ENCODE measurements at places on chromosomes 1 and 21. TPM values are rescaled to one million over a fixed set of nuclear protein-coding genes. Genes with fewer than 3 reads are reported as not detected.

The KRTAP23-1 gene
- total RNA-seq = not detected

The LAD1 gene
- total RNA-seq = 0.92 TPM

The CHI3L1 gene
- 70.3 TPM for total RNA-seq

The EPHB2 gene
- 0.17 TPM for total RNA-seq

The EPB41 gene
- 26.1 TPM for total RNA-seq

The IL10 gene
- not detected for total RNA-seq

The CCNL2 gene
- 40.3 TPM for total RNA-seq

The KRTAP19-3 gene
- 1.1 TPM for total RNA-seq

DNA sequence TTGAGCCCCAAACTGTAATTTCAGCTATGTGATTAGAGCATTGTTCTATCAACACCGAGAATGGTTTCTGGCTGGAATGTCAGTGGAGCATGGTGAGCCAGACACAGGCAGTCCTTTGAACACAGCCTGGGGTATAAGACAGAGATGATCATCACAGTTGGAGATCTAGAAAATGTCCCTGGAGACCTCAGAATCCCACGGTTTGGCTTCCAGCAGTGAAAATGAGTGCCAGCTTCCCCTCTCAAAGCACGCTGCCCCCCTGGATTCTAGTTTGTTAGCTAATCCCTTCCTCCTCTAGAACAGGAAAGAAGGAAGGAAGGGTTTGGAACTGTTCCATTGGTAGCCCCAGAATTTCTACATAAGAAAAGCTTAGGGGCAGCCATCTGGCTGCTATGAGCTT, 59.9 kb upstream of the JAK1 start:
- no peak for DNase-seq

DNA sequence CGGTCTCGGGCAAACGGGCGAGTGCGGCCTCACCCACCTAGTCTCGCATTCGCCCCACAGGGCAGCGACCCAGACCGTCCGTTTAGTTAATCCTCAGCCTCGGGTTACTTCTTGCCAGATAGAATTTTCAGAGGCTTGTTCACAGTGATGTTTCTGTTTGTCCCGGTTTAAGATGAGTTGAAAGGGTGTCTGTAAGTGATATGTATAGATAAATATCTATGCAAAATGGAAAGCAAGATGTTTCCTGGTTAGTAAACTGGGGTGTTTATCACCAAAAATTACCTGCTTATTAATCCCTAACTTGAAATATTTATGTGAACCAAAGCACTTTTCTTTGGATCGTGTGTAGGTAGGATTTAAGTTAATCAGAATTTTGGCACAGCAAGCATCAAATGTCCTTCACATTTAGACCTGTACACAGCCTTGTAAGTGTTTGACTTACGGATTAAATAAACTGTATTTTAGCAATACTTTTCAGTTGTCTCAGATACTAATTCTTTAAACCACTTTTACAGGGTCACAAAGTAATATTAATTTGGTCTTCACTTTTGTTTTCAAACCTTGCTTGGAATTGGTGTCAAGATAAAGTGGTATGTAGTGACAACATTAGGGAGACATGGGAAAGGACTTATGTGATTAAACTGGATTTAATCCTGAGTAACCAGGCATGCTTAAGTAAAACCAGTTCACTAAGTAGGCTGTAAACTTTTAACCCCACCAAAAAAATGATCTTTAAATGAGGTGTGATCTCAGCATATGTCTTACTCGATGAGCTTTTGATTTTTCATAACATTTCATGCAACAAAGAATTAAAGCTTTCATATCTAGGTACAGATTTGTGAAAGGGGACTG, 914 bp downstream of the ZNF326 start:
- no peak for DNase-seq

DNA sequence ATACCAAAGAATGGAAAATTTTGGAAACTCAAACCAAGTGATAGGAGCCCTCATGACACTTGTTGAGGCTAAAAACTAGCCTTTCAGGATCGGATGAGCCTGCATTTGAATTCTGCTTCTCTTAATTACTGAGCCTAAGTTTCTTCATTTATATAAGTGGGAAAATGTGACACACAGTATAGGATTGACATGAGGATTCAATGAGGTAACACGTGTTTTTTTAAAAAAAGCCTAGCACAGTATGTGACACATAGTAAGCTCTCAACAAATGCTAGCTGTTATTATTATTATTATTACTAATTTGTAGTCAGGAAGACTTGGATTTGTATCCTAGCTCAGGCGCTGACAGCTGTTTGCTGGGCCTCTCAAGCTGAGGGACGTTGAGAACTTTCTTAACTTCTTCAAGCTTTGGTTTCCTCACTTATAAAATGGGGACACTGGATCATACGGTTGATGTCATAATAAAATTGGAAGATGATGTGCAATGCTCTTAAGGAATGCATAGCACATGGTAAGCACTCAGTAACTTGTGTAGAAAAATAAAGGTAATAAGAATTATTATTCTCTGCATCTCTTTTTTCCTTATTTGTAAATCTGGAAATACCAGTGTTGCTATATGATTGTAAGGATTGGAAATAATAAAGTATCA, 55.4 kb upstream of the JUN start:
- no peak for DNase-seq

- DNase-seq = no peak
These were observed 56.9 kb downstream of the STUM start for GRCh38 chr1:226605318-226605950.

- no peak for DNase-seq
These were observed 2.3 kb downstream of the LRRC8D start for GRCh38 chr1:89822999-89823628.

GRCh38 chr21:30605968-30606367, 5.1 kb downstream of the KRTAP22-1 start:
- DNase-seq = no peak

DNA sequence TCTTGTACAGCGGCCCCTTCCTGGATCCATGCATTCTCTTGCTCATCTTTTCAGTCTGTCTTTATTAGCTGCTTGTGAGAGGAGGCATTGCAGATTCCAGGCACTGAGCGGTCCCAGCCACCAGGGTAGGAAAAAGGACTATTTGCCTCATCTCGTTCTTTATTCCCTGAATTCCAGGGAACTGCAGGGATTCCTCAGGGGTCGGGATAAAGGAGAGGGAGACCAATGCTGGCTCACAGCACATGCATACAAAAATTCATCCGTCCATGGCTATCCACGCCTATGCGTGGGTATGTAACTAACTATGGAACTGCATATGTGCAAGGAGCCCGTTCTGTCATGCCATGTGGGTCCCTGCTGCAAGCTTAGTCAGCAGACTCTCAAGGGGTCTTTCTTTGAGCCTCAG, 879 bp upstream of the PLPPR5 start:
- no peak for DNase-seq

DNA sequence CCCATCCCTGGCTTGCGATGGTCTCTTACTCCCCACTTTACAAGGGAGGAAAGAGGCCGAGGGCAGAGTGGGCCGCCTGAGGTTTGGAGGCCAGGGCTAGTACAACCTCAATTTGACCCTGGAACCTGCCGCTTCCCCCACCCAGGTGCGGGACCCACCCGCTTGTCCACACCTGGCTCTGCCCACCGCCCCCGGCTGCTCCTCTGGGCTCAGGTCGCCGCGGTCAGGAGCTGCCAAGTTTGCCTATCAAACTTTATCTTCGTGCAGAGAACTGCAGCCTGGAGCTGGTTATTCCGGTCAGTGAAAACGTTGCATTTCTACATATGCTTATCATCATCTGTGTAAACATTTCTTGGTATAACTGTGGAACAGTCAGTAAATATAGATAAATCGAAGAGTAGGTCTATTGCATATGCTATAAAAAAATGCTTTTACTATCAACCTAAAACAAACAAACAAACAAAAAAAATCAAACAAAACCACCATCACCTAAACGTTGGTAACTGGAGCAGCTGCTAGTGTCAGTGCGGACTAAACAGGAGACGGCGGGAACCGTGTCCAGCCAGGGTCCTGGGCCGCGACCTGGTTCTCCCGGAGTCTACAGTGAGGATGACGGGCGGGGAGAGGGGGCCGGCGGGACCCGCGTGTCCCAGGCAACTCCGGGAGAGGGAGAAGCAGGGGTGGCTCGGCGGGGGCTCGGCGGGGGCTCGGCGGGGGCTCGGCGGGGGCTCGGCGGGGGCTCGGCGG, 906 bp upstream of the ADARB1 start:
- DNase-seq = peak; percentile 63

GRCh38 chr1:205064741-205065316, 19.4 kb downstream of the TMEM81 start:
- no peak for DNase-seq

- DNase-seq = peak; percentile 78
These were observed 97.9 kb upstream of the RAB3GAP2 start for GRCh38 chr1:220370041-220370700.

DNA sequence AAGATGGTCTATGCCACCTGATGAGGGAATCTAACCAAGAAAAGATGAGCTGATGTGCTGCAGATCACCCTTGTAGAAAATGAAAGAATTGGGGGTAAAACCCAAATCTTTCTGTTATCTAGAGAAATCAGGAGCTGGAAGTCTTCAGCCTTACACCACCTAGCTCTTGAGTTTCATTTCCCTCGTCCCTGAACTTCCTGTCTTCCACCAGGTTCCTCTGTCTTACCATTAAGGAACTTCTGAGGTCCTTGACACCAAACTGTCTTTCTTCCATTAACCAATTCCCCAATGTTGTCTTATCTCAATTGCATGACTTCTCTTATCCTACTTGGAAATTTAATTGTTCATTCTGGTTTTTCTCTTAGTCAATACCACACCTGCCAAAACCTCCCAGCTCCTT, 31.5 kb downstream of the LPAR3 start:
- DNase-seq = no peak

- DNase-seq = no peak
These were observed 38.5 kb upstream of the TMEM52 start for GRCh38 chr1:1957533-1957961.

GRCh38 chr1:228081144-228081543, 1.4 kb upstream of the ARF1 start:
- peak; percentile 56 for DNase-seq

DNA sequence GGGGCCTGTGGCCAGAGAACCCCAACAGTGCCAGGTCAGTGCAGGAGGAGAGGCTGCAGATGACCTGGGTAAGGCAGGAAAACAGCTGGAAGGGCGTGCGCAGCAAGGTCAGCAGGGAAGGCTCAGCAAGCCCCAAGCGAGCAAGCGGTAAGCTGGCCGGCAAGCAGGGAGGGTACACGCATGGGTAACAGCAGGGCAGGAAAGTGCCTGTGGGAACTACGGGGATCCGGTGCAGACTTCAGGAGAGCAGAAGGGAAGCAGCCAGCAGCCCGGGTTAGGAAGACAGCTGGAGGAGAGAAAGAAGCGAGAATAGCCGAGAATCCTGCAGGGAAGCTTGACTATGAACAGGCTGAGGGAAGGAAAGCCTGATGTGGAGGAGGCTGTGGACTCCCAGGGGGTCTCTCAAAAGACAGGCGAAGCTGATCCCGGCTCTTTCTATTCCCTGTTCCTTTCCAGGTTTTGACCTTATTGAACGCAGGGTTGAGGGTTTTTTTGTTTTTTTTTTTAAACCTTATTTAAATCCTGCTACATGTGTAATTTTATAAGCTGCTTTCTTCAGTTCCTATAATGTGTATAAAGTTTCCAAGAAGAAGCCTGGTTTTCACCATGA, 20.9 kb downstream of the UMODL1 start:
- no peak for DNase-seq

DNA sequence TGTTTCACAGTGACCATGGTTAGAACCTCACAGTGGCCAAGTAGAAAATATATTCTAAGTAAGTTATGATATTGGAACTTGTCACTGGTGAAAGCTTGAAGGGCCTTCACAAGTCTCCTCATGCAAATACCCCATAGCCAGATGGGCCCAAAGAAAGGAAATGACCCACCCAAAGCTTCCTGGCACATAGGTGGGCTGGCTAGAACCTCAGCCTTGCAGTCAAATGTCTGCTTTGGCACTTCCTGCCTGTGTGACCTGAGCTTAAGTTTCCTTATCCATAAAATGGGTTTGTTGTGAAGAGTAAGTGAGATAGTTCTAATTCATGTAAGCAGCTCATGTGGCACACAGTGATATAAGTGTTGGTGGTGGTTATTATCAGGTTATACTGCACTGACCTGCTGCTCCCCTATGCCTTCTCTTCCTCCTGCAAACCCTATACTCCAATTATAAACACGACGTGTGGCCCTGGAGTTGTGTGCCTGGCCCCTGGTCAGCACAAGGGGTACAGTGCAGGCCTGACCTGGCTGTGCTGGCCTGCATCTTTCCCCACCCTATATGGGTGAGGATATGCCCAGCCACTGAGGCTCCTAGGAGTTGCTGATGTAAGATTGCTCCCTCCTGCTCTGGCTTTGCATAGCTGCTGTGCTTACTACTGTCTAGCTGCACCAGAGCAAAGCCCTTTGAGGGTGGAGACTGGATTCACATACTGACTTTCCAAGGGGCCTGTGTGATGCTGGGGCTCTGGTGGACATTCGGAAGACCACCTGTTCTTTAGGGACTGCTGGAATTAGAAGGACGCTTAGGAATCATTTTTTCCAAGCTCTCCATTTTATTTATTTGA, 4.7 kb upstream of the SLFNL1 start:
- no peak for DNase-seq

DNA sequence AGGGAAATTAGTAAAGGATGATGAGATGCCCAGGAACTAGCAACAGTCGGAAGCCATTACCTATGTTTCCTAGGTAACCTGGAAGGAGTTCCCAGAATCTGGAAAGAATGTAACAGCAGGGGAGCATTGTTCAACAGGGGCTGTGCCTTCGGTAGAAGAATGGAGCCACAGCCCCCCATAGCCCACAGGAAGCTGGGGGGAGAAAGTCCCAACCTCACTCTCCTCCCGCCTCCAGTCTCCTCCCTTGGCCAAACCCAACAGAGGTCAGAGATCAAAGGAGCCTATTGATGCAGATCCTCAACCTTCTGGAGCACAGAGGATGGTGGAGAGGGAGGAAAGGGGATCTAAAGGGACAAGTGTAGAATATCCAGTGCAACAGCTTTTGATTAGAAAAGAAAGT, 131.5 kb upstream of the SLC44A3 start:
- no peak for DNase-seq

DNA sequence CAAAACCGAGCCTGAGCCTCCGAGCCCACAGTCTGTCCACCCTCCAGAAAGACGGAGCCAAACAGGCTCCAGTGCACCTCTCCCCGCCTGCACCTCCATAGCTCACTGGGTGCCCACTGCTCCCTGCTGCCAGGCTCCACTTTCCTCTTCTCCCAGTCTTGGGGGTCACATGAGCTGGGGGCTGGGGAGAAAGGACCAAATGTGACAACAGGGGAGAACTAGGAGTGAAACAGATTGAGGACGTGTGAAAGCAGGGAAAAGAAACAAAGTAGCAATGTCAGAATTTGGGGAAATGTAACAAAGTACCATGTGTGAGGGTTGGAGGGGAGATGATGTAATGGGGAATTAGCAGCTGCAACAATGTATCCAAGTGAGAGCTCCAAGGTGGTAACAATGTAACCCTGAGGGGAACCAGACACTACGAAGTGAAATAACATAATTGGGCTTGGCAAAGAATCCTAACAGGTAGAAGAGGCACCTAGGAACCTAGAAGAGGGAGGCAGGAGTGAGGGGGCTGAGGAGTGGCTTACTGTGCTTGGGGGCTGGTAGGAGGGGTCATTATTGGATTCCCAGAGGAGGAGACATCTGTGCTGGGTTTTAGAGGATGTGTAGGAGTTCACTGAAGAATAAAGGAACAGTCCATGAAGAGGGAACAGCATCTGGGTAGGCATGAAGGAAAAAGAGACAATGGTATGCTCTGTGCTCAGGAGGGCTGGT, 12.5 kb downstream of the SDC3 start:
- no peak for DNase-seq

All from psoas muscle (tissue), 8 donors.